Caki2 (cell line): ENCODE measurements at places on chromosomes 6 and 20. TPM values are rescaled to one million over a fixed set of nuclear protein-coding genes. Genes with fewer than 3 reads are reported as not detected.

The MRAP2 gene
- total RNA-seq: 0.09 and 0.10 TPM in 2 replicates

- DNase-seq: no peak
These were observed 187.9 kb upstream of the GMDS start for GRCh38 chr6:2433266-2433665.

DNA sequence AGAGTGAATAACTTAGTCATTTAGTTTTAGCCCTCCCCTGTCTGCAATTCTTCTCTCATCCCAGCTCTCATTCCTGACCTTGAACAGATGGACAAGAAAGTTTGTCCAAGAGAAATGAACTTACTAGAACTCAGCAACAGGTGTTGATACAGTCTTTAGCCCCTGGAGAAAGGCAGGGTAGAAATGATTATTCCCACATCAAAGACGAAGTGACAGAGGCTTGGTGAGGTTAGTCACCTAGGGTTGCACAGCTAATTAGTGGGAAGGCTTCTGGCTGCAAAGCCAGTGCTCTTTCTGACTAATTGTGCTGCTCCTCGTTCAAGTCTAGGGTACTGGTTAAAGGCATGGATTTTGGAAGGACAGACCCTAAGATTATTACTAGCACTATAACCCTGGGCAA is 4.5 kb downstream of the ZDHHC14 start:
- no peak for DNase-seq

- no peak for DNase-seq
These were observed 100.2 kb downstream of the PSMB1 start for GRCh38 chr6:170452767-170453545.
